ENCODE measurements at places on chromosomes 4 and X.

DNA sequence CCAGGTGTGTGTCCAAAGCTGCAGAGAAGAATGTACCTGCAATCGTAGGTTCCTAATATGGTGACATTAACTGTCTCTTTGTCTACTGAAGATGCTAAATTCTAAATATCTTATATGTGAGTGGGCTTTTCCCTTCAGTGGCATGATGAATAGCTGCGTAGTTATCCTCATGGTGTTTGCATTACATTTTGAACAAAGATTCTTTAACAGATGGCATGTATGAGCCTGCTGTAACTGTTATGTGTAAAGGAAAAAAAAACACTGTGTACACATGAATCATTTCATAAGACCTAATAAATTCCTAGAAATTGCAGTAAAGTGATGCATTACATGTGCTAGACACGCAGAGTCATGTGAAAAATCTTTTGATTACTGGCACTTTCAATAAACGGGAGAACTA is 288.0 kb downstream of the SH2D1A start:
- no peak for DNase-seq

DNA sequence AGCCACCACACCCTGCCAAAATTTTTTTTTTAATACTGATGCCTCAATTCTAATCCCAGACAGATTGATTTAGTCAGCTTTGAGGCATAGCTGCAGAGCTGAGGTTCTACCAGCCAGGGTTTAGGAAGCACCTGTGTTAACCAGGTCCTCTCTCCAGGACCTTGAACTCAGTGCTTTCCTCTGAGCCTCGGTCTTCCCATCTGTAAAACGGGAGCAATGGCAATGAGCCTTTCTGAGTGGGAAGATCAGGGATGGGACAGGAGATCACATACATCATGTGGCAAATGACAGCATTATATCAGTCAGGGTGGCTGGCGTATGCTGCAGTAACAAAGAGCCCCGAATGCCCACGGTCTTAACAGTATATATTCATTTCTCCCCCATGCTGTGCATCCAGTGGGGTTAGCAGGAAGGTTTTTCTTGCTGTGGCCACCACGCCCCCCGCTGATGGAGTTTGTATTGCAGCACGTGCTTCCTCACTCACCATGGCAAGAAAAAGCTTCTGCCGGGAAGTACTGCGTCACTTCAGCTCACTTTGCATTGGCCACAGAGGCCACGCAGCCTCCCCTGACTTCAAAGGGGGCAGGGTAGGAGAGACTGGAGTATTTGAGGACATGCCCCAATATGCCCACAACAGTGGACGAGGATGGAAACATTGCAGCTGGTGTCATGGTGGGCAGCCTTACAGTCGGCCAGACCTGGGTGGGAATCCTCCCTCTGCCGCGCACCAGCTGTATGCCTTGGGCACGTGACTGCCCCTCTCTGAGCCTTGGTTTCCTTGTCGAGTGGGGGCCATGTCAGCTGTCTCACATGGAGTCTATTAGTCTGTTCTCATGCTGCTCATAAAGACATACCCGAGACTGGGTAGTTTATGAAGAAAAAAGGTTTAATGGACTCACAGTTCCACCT is 24.1 kb upstream of the MRFAP1 start:
- DNase-seq, result no peak

- peak; percentile 31 for DNase-seq
Observed at GRCh38 chr4:1512738-1513660, 106.8 kb upstream of the NKX1-1 start.

DNA sequence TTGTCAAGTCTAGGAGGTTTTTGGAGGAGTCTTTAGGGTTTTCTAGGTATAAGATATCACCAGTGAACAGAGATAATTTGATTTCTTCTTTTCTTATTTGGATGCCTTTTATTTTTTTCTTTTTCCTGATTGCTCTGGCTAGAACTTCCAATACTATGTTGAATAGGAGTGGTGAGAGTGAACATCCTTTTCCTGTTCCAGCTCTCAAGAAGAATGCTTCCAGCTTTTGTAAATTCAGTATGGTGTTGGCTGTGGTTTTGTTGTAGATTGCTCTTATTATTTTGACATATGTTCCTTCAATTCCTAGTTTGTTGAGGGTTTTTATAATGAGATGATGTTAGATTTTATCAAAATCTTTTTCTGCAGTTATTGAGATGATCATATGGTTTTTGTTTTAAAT is 165.6 kb upstream of the WDFY3 start:
- DNase-seq, result no peak

DNA sequence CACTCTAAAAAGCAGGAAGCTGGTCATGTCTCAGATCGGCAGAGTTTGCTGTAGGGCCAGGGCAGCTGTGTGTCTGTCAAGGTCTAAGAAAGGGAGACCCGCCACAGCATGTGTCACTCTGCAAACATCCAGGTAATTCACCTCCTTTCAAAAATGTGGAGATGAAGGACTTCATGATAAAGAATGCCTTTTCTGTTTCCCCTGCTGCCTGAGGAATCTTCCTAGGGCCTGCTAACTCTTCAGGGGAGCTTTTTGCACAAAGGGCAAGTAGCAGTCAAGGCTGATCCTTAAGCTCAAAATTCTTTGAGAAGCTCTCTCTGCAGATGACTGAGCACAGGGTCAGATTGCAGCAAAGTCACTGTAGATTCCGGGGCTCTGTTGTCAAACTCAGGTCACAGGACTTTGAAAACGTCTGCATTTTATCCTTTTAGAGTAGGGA is 21.1 kb downstream of the RASL11B start:
- DNase-seq, result no peak

DNA sequence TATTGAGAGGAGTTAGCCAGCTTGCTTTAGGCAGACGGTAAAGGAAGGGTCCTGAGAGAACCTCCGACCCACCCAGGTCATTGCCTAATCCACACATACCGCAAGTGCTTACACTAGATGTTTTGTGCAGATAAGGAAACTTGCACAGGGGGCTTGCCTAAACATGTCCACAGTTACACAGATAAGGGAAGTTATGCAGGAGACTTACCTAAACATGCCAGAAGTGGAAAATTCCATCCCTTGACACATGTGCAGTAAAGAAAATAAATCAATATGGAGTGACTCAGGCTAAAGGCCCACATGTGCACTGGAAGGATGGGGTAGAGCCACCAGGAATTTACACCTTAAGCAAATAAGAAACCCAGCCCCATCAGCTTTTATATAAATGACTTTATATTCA is 232.8 kb upstream of the HDX start:
- DNase-seq, result no peak

DNA sequence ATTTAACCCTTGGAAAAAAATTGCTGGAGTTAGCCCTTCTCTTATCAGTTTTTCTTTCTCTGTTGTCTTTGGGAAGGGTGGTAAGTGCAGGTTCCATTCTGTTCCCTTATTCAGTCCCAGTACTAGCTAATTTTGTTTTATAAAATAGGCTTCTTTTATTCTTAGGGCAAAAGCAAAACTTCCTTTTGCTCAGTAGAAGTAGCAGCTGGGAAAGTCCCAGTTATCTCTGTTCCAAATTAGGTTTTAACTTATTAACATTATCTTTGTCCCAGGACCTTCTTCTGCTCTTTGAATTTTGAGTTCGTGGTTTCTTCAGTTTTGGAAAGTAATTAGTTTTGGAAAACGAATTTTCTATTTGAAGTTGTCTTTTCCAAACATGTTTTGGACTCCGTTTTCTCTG is 61.1 kb downstream of the BANK1 start:
- no peak for DNase-seq

DNA sequence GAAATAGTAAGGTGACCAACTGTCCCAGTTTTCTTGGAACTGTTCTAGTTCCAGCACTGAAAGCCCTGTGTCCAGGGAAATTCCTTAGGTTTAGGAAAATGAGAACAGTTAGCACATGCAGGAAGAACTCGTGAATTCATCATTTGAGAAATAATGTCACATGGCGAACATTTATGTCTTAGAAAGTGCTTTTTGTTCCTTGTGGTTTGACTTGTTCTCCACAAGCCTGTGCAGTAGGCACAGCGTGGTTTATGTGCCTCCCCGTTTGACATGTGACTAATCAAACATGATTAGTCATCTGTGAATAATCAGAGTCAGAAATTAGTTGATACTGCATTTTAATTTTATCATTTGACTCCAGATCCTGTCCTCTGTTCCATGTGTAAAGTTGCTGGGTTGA is 556.0 kb upstream of the CPEB2 start:
- no peak for DNase-seq

GRCh38 chr4:84937381-84937977 is 29.0 kb downstream of the WDFY3 start:
- no peak for DNase-seq

DNA sequence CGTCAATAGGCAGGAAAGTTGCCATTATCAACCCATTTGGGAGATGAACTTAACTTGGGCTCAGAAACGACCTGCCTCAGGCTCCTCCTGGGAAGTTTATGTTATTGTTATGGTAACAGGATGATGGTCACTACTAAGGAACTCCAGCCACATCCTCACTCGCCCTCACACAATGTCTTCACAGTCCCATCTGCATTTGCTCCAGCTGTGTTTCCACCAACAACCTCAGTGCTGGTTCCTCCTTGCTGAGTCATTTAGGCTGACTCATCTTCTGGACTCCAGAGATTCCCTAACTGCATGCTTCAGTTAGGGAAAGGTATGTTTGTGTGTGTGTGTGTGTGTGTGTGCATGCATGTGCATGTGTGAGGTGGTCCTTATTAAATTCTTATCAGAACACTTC is 293.4 kb upstream of the BOD1L1 start:
- DNase-seq, result no peak

DNA sequence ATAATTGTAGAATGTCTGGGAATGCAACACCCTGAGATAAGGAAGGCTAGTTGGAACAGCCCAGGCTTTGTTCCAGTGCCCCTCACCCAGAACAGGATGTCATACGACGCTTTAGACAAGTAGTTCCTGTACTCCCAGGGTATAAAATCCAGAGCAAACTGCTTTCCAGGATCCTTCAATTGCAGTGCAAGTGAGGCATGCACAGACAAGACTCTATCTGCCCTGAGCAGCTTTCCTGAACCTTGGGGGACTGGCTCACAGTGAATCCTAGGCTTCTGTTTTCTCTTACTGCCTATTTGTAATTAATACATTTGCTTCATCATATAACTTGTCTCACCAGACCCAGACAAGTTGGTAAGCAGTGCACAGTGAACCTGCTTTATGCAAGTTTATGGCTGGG is 48.4 kb upstream of the IL9R start:
- DNase-seq, result no peak

DNA sequence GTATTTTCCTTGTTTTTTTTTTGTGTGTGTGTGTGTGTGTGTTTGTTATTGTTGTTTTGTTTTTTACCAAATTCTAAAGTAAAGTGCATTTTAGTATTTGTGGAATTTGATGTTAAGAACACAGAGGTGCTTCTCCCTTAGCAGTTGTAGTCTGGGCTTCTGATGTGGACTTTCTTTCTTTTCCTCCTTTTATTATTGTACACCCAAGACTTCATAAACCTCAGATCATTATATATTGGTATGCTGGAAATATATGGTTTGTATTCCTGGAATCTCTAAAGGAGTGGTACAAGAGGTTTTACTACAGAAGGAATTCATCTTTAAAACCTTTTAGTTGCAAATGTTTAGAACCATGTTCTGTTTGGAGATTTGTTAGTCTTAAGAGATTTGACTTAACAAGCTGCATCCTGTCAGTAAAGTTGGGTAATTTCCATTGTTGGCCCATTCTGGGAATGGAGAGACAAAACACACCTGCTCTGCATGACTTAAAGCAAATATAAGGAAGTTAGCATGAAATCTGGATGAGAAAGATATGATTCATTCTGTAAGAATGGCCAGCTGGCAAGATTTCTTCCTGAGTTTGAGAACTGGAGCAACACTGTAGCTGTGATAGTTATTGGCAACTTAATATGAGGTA is 64.0 kb downstream of the SMAD1 start:
- DNase-seq, result no peak

GRCh38 chr4:81667539-81667938 is 195.8 kb upstream of the RASGEF1B start:
- no peak for DNase-seq
